Stimulated activated CD8-positive, alpha-beta memory T cell treated with anti-CD3 and anti-CD28 coated beads, Interleukin-7, amount 100 ng/mL, for 24 hours (primary cell): ENCODE measurements at places on chromosomes 5 and 9.

- no peak for DNase-seq
These were observed 368 bp upstream of the FRMPD1 start for GRCh38 chr9:37650299-37650872.

GRCh38 chr9:120265791-120266190, 314.2 kb downstream of the CDK5RAP2 start:
- DNase-seq, result no peak

DNA sequence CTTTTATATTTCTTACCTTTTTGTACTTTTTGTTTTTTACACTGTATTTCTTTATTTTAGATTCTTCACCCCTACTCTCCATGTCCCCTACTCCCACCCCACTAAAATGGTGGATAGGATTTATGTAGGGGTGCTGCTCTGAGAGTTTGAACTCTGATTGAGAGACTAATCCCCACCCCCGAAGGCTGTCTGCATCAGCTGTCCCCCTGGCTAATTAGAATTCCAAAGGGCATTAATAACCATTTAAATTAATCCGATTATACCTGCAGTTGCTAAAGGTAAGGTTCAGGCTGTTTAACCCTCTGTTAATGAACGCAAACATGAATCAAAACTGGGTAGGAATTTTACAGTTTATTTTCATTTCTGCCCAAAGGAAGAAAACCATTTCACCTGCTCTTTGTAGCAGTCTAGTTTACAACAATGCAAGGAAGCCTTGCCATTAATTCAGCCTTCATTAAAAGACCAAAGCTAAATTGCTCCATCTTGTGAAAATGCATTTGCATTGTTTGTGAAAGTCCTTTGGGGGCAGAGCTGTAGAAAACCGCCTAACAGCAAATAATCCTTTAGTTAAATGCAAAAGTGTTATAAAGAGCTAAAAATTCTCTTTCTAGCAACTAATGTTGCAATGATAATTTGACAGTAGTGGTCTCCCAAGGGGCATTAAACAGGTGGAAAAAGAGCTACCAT, 71.2 kb downstream of the ZCCHC7 start:
- DNase-seq, result no peak

GRCh38 chr5:74019923-74020322, 393.9 kb downstream of the ARHGEF28 start:
- DNase-seq, result no peak

- DNase-seq, result no peak
These were observed 109.8 kb downstream of the NSG2 start for GRCh38 chr5:174155281-174155680.

DNA sequence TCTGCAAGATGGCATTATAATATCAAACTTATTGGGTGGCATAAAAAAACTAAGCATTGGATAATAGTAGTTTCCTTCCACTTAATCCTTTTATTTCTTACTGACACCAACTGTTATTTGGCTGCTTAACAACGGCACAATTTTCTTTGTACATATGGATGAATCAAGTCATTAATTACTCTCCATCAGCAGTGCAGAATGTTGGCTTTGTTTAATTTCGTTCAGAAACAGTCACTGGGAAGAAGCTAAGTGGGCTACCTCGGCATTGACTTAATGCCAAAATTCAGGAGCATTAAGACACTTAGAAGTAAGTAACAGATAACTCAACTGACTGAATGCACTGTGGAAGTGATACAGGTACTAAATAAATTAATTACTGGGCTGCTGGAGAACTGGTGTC, 460.4 kb downstream of the CTNND2 start:
- DNase-seq, result no peak

- no peak for DNase-seq
These were observed 42.3 kb upstream of the LPCAT1 start for GRCh38 chr5:1565737-1566734.

DNA sequence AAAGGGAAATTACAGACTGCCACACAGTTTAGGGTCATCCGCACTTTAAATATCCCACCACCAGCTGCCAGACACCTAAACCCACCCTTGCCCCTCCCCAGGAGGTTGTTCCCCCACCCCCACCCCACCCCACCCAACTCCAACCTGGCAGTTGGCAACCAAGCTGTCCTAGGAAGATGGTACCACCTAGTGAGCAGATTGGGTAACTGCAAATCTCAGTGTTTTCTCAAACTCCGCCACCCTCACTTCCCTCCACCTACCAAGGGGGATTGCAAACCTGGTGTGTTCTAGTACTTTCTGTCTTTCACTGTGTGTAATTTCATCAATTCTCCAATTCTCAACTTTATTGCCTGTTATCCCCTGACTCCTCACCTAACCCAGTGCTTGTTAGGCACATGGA, 323.8 kb upstream of the IRX2 start:
- no peak for DNase-seq

DNA sequence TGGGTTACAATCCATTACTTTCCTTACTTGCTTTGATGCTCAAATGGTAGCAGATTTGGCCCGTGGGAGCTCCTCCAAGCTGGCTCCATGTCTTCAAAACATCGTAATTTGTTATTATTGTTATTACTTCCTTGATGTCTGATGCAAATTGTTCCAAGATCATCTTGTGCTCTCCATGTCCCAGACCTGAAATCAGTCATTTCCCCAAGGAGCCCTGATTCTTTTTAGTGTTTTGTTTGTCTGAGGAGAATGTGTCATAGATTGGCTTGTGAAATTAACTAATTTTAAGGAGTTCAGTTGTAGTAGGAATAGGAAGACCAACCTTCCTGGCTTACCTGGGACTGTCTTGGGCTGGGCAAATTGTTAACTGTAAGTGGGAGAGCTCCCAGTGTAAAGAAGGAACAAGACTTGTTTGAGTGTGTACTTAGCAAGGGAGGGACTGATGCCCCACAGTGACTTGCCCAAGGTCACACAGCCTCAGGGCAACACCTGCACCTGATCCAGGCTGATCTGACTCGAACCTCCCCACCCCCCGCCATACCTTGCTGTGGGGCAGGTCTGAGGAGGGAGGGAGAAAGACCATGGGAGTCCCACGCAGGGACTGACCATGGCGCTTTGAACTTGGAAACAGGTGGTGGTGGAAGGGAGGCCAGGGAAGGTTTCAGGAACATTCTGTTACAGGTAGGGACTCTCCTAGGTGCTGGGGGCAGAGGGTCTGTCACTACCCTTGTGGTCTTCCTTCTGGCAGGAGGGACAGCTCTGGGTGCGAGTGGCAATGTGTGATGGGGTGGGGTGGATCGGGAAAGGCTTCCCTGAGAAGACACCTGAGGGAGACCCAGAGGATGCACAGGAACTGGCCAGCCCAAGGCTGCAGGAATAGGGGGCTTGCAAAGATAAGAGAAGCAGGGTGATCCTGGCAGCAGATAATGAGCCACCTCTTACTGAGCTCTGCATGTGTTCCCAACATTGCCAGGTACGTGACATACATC, 2.7 kb upstream of the BICD2 start:
- DNase-seq, result no peak

- DNase-seq, result no peak
These were observed 265.6 kb downstream of the TLE1 start for GRCh38 chr9:81423589-81424326.

DNA sequence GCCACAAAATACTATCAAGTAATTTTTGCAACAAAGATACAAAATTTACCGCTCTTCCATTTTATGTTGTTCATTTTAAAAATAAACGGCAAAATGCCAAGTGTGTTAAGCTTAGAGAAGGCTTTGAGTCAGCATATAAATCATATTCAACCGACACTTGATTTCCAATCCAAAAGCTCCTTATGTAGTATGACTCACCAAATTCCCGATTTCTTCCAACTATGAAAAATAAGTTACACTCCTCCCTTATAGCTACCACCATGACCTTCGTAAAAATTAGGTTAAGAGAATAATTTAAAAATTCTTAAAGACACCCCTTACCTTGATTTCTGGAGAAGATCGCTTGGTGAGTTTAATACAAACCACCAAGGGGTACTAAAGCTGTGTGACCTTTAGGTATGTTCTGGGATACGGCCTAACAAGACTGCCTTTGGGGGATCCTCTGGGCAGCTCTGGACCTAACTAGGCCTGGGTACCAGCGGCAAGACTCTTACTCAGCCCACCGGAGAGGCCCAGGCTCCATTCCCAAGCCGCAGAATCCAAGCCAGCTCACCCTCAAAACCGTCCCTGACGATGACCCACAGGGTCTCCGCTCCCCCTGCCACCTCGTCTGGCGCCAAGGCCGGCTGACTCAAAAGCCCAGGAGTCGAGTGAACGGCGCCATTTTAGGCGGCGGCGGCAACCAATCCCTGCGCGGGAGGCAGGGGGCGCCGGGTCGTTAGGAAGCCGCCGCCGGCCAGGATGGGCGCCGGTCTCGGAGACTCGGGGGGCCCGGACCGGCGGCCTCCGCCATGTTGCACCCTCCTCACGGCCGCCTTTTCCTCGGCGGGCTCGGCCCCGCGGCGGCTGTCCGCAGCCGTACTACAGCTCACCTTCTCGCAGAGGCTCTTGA, 739 bp downstream of the PPP2CA start:
- DNase-seq, result peak; percentile 28

DNA sequence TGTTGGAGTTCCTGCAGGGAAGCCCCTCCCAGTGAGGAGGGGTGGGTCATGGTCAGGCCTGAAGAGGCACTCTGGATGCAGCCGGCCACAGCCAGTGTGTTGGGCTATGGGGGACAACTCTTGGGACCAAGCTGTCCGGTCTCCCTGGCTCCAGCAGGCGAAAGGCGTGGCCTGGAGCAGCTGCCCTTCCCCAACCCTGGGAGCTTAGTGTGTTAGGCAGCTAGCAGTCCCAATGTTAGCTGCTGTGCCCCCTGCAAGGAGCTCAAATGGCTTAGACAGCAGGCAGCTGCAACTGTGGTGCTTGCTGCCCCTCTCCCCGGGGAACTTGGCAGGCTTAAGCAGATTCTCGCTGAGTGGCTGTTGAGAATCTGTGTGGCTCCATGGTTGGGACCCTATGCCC, 67.5 kb upstream of the ACTBL2 start:
- no peak for DNase-seq

DNA sequence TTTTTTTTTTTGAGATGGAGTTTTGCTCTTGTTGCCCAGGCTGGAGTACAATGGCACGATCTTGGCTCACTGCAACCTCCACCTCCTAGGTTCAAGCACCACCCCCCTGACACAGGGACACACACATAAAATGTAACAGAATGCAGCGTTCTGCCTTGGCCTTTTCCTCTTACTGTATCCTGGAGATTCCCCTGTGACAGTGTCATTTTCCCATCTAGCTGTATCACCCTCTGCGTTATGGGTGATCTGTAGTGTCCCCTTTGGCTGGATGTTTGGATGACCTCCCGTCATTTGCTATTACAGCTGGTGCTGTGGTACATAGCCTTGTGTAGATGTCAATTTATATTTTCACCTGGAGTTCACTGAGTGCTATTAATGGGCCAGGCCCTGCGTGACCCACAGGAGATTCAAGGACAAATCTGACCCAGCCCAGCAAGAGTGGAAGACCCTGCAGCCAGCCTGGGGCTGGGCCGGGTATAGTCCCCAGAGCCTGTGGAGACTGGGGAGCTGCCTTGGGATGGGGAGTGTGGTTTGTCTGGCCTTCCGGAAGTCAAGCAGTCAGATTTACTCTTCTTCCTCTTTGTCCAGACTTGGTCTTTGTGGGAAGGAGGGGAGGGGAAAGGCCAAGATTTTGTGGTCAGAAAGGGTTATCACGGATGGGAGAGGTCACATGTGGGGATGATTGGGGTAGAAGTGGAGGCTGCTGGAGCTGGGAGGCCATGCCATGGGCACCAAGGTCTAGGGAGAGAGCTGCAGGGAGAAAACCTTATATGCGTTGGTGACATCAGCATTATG, 43.6 kb downstream of the ERGIC1 start:
- DNase-seq, result no peak
